Activated CD4-positive, alpha-beta T cell treated with anti-CD3 and anti-CD28 coated beads for 36 hours (primary cell): ENCODE measurements at places on chromosomes 16 and 17.

GRCh38 chr17:55421179-55421934 is at the start of gene MMD:
Gene MMD, minus strand, starts transcription at chr17:55421835. Its CDS starts 140 bp downstream, at chr17:55421695.
- no peak for DNase-seq

DNA sequence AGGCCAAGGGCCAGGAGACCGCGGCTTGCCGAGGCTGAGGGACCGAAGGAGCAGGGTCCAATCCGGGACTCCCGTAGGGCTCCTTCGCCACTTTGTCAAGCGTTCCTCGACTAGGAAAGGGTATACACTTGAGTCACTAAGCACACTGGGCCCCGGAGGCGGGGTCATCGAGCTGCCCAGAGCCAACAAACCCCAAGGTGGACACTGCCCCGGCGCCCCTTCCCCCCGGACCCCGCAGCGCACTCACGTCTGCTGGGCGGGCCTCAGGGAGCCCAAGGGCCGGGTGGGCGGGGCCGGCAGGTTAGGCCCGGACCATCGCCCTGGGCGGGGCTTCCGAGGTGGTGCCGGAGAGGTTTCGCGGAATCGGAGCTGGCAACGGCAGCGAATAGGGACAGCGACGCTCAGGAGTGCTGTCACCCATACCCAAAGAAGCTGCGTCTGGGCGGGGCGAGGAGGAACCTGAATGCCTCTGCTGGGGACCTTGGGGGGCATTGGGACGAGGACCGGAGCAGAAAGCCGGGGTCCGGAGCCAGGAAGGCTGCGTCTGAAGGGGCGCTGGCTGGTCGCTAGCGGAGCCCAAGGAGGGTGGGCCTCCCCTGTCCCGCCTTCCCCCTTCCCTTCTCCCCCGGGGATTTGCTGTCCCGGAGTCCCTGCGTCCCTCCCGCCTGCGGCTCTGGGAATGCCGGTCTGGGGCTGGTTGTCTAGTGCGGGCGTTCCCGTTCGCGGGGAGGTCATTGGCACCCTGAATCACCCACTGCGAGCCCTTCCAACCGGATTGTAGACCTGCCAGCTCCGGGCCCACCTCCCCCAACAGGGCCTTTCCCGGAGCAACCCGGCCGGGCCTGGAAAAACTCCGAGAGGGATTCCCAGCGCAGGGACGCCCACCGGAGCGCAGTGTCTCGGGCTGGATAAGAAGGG is 118.2 kb upstream of the SMURF2 start:
- peak; percentile 89 for DNase-seq

DNA sequence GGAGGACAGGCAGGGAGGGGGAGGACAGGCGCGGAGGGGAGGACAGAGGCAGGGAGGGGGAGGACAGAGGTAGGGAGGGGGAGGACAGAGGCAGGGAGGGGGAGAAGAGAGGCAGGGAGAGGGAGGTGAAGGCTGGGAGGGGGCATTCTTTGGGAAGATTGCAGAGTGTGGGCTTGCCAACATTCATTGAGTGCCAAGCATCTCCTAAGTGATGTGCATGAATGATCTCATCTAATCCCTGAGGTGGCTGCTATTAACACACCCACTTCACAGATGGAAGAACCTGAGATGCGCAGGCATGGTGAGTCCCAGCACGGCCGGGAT is 58.3 kb downstream of the NT5M start:
- DNase-seq = no peak

GRCh38 chr16:17917316-17918019 is 419.1 kb downstream of the NPIPA8 start:
- DNase-seq = no peak

- DNase-seq = no peak
Measured at GRCh38 chr17:40253565-40253964, 34.1 kb upstream of the CDC6 start.

DNA sequence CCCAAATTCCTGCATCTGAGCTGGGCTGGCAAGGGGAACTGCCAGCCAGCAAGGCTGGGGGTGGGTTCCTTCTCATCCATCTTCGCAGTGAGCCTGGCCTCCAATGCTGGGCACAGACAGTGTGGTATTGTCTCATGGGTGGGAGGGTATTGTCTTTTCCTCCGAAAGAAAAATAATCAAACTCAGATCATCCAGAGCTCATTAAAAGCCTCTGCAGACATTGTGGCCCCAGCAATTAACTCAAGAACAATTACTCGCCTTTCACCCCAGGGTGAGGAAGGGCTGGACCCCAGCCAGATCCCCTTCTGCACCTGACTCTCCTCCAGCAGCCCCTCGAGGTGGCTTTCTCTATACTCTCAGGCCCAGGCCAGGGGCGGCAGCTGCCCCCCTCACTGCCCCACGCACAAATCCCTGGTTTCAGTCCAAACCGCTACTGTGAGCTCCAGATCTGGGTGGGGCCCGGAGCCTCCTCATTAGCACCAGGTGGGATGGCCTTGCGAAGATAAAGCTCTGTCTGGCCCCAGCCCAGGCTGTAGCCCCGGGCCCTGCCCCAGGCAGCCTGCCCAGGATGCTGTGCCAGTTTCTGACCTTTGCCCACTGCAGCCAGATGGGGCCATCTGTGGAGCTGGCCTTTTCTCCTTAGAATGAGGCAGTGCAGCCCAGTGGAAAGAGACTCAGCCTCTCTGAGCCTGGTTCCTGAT is 2.3 kb upstream of the KRT15 start:
- no peak for DNase-seq

DNA sequence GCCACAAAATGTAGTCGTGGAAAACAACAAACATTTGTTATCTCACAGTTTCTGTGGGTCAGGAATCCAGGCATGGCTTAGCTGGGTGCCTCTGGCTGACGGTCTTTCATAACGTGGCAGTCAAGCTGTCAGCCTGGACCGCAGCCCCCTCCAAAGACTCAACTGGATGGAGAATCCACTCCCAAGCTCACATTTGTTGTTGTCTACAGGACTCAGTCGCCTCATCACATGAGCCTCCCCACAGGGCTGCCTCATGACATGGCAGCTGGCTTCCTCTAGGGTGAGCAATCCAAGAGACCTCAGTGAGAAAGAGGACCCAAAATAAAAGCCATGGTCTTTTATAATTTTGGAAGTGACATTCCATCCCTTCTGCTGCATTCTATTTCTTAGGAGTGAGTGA is 34.7 kb upstream of the AKAP1 start:
- DNase-seq = no peak

- no peak for DNase-seq
Measured at GRCh38 chr17:6712058-6712853, 913 bp downstream of the SLC13A5 start.

- DNase-seq = no peak
Measured at GRCh38 chr16:66245868-66246267, 120.6 kb upstream of the CDH5 start.

DNA sequence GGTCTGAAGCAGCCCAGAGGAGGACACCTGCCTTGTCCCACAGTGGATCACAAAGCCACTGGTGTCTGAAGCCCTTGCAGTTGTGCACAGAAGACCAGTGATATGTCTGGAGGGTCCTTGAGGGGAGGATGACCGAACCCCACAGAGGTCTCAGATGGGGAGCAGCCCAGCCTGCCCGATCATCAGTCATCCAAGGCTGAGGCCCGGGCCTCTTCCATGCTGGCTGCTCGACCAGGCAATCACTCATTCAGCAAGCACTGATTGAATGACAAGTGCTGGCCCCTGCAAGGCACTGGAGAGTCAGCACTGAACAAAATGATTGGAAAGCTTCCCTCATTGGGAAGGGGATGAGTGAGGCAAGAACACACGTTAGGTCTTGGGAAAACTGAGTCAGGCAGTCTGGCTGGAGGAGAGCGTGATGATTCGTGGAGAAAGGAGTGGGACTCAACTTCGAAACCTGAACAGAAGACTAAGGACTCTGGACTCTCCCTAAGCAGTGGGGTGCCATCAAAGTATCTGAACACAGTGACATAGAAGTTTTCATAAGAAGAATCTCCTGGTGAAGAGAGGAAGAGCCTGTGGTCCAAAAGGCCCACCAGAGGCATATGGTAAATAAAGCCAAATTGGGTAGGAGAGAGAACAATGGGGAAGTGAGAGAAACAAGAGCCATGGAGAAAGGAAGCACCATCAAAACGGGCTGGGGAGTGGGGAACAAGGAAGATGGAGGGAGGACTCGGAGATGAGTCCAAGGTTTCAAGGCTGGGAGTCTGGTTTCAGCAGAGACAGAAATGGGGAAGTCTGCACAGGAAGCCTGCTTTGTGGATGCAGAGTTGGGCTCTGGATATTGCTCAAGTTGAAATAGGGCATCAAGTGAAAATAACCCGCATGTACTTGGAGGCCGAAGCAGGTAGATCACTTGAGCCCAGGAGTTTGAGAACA is 10.2 kb downstream of the PIK3R5 start:
- peak; percentile 25 for DNase-seq

DNA sequence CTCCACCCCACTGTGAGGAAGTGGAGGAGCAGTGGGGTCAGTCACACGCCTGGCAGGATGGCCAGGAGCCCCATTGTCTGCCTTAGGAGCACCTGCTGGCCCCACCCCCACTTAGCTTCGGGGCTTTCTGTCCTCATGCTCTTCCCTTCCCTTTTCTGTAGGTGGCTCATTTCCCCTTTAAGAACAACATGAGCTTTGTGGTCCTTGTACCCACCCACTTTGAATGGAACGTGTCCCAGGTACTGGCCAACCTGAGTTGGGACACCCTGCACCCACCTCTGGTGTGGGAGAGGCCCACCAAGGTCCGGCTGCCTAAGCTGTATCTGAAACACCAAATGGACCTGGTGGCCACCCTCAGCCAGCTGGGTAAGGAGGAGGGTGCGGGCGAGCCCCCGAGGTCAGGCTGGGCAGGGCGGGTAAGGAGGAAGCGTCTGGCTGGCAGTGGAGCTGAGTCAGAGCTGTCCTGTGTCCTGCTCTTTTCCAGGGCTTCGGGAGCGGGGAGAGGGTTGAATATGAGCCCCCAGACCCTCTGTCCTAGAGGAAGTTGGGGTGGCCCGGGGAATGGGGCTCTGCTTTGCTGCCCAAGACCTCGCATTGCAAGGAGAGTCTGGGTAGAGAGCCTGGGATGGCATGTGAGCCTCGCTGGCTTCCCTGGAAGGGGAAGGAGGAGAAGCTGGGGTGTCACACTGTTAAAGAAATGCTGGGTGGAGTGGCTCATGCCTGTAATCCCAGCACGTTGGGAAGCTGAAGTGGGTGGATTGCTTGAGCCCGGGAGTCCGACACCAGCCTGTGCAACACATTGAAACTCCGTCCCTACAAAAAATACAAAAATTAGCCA is 9.2 kb upstream of the SERPINF1 start:
- DNase-seq = no peak

DNA sequence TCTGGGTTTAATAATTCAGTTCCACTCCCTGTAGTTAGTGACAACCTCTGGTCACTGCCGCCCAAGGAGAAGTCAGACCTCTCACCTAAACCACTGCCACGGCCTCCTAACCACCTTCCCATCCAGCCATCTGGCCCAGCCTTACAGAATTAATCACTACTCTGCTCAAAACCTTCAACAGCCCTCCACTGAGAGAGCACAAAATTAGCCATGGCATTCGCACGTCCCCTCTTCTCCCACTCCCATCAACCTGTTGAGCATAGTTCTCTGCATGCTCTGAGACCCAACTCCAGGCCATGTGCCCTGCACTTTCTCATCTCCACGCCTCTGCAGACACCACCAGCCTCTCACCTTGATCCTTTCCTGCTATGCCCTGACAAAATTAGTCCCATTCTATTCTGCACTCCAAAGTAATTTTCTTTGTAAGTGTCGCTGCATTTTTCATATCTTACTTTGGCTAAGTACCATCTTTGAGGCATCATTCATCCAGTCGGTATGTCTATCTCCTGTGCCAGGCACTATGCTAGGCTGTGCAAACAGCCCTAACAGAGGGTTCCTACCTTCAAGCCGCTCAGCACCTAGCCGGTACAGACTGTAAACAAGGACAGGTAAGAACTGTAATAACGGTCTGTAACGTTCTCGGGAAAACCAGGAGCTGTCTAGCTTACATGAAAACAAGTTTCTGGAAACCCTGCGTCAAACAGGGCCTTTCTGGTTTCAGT is 963 bp downstream of the COPRS start:
- DNase-seq = no peak

DNA sequence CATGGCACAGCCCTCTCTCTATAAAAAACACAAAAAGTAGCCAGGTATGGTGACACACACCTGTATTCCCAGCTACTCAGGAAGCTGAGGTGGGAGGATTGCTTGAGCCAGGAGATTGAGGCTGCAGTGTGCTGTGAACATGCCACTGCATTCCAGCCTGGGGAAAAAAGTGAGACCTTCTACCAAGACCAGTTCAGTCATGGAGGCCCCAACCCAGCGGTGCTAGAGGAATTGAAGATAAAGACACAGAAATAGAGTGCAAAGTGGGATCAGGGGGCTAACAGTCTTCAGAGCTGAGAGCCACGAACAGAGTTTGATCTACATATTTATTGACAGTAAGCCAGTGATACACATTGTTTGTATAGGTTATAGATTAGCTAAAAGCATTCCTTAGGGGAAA is 15.6 kb upstream of the CCL8 start:
- DNase-seq = no peak

GRCh38 chr16:87133112-87133850 is 183.9 kb downstream of the C16orf95 start:
- DNase-seq = no peak

- peak; percentile 65 for DNase-seq
Measured at GRCh38 chr16:57764341-57765159, 29.0 kb downstream of the KATNB1 start.

- no peak for DNase-seq
Measured at GRCh38 chr16:11716336-11716735, 26.3 kb downstream of the TXNDC11 start.

DNA sequence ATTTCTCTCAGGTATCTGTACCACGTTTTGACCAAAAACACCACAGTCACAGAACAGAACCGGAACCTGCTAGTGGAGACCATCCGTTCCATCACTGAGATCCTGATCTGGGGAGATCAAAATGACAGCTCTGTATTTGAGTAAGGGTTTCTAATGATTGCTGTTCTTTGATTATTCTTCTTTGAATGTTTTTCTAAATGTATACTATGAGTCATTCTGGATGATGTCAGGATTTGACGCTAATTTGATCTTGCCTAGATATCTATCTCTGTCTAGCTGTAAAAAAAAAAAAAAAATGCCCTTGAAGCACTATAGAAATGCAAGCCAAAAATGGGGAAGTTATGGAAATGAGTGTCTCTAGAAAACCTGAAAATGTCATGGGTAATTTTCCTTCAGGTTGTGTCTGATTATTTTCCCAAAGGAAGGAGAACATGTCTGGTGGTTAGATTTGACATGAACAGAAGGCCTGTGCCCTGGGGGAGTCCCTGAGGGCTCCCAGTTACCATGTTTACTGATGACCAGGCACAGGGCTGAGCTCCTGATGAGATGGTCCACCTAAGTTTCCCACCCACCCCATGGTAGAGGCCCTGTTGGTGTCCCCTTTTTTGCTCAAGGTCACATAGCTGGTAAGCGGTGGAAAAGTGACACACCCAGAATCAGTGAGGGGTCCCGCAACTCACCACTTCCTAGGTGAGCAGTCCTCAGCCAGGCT is 13.6 kb downstream of the CLEC16A start:
- peak; percentile 51 for DNase-seq

GRCh38 chr16:86303787-86304678 is 206.3 kb upstream of the FOXF1 start:
- DNase-seq = no peak

DNA sequence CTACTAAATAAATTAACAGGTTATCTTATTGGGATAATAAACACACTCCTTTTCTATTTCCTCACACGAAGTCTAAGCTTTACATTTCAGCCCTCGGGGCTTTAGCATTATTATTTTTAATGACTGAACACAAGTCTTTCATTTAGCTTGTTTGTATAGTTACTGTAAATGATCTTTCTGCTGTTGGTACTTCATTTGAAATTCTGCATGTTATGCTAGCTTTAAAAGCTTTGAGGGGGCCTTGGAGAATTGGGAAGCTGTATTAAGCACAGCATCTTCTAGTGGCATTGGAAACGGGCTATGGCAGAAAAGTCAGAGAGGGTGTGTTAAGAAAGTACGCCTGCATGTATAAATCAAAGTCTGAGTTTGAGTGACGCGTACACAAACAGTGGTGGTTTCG is 243.7 kb downstream of the FTO start:
- no peak for DNase-seq
